HEK293T (cell line): ENCODE measurements at places on chromosomes 1 and 21.
A peak's percentile ranks its signal among the peaks of the same experiment; 100 is the strongest.

DNA sequence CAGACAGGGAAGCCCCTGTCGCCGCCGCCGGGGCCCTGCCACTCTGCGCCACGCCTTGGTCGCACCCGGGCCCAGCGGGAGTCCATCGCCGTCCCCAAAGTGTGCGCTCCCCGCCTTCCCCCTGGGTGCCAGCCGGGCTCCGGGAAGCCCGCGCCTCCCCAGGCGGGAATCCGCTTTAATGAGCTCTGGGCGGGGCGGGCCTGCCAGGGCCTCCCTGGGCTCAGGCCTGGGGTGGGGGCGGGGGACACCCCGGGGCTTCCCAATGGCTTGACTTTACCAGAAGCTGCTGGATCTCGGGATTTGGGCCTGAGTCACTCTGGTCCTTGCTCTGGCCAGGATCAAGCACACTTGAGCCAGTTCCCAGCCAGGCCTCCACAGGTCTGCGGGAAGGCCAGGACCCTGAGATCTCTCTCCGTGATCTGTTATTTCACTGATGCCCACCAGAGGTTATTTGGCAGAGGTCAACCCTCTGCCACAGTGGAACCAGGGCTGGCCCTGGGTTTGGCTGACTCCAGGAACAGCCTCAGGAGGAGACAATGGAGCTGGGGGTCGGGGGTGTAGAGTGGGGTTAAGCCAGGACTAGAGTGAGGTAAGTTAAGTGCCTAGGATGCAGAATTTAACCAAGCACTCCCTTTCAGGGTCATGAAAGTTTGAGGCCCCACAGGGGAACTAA lies 178.4 kb upstream of the EDN2 start:
- peak; percentile 48 for DNase-seq

GRCh38 chr1:37131281-37131680 lies 97.0 kb upstream of the GRIK3 start:
- DNase-seq = no peak

- no peak for DNase-seq
Observed at GRCh38 chr1:2312160-2312514, 79.2 kb downstream of the MORN1 start.

GRCh38 chr1:52899445-52899894 lies 22.1 kb downstream of the ECHDC2 start:
- DNase-seq = no peak

GRCh38 chr1:201042779-201043461 lies 19.4 kb upstream of the KIF21B start:
- peak; percentile 85 for DNase-seq

DNA sequence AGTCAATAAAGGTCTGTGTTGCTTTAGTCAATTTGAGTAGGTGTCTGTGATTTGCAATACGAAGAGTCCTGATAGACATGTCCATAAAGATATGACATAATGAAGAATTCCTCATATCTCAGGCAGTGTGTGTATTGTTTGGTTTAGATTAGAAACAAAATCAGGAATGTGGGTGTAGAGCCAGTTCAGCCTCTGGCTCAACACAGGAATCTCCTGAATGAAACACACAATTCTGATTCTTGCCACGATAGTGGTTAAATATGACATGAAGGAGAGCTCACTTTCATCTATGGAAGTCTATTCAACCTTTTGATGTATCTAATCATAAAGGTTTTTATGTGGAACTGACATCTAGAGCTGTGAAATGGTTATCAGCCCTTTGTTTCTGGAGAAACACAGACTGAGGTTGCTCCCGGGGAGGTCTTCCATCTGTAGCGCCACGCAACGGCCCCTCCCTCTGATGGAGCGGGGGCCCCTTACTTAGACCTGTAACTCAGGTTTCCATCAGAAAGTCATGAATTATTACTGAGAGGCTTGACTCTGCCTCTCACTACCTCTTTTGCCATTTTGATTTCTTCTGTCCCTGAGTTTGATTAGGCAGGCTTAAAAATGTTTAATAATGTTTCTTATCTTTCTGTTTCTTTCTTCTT lies 19.5 kb downstream of the TSPAN2 start:
- no peak for DNase-seq

DNA sequence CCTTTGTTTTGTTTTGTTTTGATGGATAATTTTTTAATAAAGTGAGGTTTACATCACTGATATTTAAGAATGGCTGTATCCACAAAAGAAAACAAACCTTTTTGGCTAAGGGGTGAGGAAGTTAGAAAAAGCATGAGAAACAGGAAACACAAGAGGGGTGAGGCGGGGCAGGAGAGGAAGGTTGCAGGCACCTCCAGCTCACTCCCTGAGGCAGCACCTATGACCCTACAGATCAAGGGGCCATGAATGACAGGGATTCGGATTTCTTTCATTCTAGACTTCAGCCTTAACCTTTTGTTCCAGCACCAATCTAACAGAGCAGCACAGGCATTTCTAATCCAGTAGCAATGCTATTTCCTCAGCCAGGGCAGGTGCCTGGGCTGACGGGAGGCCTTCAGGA lies 4.4 kb downstream of the CLCA4 start:
- no peak for DNase-seq

DNA sequence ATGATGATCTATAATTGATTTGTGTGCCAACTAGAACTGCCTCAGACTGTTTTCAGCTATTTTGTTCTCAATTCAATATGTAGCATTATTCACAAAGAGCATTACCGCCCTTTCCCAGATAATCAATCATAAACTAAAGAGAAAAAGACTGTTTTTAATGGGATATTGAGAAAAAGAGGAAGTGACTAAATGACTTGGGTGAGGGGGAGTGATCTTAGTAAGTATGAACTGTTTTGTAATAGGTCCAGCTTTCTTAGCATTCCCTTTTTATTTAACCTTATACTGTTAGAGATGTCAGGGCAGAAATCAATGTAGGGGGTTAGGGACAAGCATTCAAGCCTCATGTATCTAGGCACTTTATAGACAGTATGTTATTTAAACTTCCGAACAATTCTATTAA lies 157.8 kb upstream of the DPYD start:
- no peak for DNase-seq

- DNase-seq = peak; percentile 60
Observed at GRCh38 chr1:216723274-216723780, at the start of gene ESRRG. ESRRG (minus strand) TSS chr1:216723429; CDS start chr1:216723299, 130 bp downstream.

DNA sequence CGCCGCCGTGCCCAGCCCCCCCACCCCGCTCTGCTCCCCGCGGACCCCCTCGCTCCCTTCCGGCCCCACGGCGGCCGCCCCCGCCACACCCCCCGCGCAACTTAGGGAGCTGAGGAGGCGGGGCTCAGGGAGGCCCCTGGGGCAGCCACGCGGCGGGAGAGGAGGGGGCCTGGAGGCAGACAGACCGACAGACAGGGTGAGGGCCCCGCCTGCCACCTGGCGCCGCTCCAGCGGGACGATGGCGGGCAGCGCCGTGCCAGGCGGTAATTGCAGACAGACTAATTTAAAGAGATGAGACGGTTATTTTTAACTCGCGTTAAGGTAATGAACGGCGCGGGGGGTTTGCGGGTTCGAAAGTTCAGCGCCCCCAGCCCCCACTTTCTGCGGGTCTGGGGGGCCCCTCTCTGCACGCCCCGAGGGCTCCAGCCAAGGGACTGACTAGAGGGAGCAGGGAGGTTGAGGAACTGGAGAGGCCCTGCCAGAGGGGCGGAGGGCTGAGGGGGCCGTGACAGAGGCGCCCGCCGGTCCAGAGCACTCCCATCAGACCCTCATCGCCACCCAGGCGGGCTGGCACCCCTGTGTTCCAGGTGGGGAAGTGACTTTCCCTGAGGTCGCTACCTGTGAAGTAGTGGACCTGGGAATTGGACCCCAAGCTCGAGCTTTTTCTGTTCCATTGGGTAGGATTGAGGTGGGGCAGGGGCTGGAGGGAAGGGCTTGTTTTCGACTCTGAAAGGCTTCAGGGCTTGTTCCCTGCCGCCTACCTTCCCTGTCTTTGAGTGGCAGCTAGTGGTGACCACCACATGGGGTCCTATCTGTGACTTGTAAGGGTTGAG lies 5.4 kb downstream of the FOXO6 start:
- DNase-seq = no peak

GRCh38 chr1:153386500-153386901 lies 4.4 kb downstream of the S100A8 start:
- no peak for DNase-seq

DNA sequence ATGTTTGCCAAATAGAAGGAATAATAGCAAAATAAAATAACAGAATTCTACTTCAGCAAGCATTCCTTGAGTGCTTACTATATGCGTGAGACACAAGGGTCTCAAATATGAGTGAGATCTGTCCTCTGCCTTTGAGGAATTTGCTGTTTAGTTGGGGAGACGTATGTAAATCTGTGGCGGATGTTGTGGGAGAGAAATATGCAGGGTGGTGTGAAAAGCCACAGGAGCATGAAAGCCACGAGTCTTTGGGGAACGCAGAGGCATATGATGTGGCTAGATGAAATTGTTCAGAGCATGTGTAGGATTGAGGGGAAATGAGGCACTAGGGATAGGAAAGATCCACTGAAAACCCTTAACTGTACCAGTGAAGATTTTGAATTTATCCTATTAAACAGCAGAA lies 244.4 kb downstream of the PBX1 start:
- no peak for DNase-seq

GRCh38 chr1:83816836-83817235 lies 182.1 kb downstream of the TTLL7 start:
- no peak for DNase-seq

DNA sequence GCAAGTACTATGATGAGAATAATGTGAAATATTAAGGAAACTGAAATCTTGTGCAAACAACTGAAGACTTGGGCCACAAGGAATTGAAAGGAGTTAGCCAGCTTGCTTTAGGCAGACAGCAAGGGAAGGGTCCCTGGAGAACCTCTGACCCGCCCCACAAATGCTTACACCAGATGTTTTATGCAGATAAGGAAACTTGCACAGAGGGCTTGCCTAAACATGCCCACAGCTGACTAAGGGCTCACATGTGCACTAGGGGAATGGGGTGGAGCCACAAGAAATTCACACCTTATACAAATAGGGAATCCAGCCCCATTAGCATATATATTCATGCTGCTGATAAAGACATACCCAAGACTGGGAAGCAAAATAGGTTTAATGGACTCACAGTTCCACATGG lies 86.1 kb upstream of the CYYR1 start:
- DNase-seq = no peak

DNA sequence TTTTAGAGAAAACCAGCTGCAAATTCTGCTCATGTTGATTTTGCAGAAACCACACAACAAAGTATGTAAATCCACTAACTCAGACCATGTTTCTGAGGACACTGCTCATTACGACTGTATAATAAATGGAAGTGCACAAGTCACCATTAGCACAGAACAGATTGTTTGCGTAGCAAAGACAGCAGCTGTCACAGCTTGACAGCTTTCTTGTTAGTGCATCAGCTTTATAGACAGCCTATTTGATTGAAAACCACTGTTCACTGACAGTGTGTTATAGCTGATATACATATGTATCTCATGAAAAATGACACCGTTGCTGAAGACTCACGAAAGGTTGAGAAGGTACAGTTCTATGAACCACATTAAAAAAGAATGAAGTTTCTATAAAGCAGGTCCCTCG lies 560.2 kb upstream of the ZRANB2 start:
- DNase-seq = no peak

DNA sequence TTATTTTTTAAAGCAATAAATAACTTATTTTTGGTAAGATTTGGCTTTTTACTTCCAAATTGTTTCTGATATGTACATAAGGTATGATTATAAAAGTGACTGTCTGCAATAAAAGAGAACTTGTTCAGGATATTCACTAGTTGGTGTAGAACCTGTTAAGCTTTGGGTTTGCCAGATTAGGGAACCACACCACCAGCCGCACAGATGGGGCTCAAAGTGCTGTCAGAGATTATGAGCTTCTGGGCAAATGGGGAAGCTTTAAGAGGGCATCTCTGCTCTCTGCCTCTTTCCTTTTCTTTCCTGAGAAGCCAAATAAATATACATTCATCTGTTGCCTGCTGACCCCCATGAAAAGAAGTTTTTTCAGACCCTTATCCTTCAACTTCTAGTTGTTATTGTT lies 25.4 kb downstream of the IVNS1ABP start:
- no peak for DNase-seq

GRCh38 chr1:232968965-232969364 lies 18.6 kb downstream of the NTPCR start:
- no peak for DNase-seq

- DNase-seq = no peak
Observed at GRCh38 chr1:116330342-116330652, 42.7 kb upstream of the ATP1A1 start.
